ENCODE measurements at places on chromosomes 1 and 21.

- DNase-seq: no peak
These were observed 5.4 kb upstream of the PGBD5 start for GRCh38 chr1:230431527-230431926.

GRCh38 chr21:18468790-18469189 lies 65.2 kb upstream of the TMPRSS15 start:
- DNase-seq: no peak

GRCh38 chr1:226497991-226498639 lies 50.4 kb upstream of the STUM start:
- DNase-seq: no peak

GRCh38 chr1:236289492-236290131 lies 7.9 kb upstream of the ERO1B start:
- no peak for DNase-seq

DNA sequence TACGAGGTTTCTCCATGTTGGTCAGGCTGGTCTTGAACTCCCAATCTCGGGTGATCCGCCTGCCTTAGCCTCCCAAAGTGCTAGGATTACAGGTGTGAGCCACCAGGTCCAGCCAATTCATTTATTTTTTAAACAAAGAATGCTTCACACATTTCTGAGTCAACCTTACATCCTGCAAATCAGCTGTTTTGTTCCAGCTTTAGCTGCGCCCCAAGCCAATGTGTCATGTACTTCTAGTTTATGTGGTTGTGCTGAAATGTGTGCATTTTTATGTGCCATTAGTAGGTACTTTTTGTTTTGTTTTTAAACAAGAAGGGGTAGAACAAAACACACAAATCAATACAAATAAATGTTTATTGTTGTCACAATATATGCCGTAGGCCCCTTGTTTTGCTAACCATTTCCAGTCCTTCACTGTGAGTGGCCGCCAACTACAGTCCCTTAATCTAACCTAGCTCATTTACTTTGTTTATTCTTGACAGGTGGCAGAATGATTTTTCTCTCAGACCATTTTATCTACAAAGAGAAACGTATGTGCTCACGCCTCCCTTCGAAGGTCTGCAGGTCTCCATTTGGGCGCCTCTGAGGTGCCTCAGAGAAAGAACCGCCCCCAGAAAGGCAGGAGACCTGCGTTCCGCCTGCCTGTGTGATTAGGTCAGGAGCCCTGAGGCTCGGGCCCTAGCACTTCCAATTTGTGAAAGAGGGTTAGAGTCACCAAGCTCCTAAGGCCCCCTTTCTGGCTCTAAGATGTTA lies 2.8 kb upstream of the CASQ2 start:
- DNase-seq: no peak

DNA sequence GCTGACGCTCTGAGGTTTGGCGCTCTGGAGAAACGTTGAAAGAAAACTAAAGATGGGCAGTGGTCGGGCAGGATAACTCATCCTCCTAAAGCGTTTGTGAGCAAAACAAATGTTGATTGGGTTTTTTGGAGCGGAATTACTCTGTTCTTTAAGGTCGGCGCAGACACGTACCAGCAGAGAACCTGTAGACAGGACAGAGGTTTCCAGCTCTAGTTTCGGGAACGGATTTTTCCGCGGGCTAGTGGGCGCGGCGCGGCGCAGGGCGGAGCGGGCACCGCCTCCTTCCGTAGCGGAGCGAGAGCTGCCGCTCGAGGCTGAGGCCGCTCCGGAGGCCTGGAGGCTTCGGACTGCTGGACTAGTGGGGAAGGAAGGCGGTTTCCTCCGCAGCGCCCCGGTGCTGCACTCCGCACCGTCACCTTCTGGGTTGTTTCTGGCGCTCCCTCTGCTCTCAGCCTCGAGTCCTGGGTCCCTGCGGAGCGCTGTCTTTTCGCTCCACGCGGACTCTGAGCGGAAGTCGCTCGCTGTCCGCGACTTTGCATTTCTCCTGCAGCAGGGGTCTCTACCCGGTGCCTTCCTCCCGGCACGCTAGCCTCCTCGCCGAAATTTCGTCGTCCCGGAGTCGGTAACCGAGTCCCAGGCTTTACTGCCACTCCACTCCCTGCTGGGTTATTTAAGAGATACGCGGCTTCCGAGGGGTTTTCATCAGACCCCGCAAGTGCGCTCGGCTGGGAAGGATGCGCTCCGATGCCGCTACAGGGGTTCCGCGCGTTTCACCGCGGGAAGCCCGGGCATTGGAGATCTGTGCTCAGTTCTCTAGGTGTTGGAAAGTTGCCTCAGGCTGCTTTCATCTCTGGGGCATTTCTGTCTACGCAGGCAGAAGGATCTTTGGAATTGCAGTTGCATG lies 7.0 kb downstream of the FOXD2 start:
- no peak for DNase-seq

DNA sequence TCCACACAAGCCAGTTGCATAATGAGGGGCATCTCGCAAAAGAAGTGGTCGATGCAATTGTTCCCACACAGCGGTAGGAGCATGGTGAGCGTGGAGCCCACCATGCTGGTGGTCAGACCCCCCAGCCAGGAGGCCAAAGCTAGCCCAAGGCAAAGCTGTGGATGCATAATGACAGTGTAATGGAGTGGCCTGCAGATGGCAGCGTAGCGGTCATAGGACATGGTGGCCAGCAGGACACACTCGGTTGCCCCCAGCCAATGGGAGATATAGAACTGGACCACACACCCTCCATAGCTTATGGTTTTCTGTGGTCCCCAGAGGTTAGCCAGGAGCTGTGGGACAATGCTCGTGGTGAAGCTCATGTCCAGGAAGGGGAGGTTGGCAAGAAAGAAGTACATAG lies 4.3 kb downstream of the OR2C3 start:
- DNase-seq: no peak

GRCh38 chr1:163770265-163770664 lies 448.5 kb downstream of the NUF2 start:
- no peak for DNase-seq

- DNase-seq: no peak
These were observed 13.6 kb downstream of the ZYG11B start for GRCh38 chr1:52739699-52740467.

GRCh38 chr1:40257313-40257687 lies 736 bp upstream of the ZMPSTE24 start:
- no peak for DNase-seq

DNA sequence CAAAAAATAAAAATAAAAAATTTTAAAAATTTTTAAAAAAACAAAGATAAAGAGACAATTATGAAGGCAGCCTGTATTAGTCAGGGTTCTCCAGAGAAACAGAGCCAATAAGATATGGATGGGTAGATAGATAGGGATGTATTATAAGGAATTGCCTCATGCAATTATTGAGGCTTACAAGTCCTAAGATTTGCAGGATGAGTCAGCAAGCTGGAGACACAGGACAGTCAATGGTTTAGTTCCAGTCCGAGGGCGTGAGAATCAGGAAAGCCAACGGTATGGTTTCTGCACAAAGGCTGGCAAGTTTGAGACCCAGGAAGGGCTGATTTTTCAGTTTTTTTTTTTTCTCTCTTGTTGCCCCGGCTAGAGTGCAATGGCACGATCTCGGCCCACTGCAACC lies 24.1 kb upstream of the EIF4G3 start:
- DNase-seq: no peak

GRCh38 chr1:203655671-203656070 lies 29.0 kb downstream of the ATP2B4 start:
- DNase-seq: no peak

- no peak for DNase-seq
These were observed 59.4 kb upstream of the DUSP10 start for GRCh38 chr1:221801251-221801661.

- no peak for DNase-seq
These were observed 115.9 kb downstream of the HIVEP3 start for GRCh38 chr1:41802532-41803501.

- DNase-seq: no peak
These were observed 25.2 kb upstream of the PCBP3 start for GRCh38 chr21:45618287-45618686.

DNA sequence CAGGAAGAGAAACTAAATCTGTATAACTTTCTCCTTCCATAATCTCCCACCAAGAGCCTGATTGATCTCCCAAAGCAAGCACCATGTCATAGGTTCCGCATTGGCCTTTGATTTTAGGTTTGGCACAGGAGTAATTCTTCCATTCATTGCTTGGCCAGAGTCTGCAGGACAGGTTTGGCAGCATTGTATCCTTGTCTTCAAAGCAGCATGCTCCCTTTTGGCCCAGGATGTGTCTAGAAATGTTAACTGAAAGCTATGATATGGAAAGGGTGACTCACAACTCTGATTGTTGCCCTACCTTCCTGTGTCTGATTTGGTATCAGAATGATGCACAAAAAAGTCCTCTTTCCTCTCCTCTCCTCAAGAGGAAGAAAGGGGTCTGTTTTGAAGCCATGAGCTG lies 824.3 kb upstream of the PRMT6 start:
- no peak for DNase-seq

- DNase-seq: no peak
These were observed 12.3 kb upstream of the PHC2 start for GRCh38 chr1:33443080-33443704.

DNA sequence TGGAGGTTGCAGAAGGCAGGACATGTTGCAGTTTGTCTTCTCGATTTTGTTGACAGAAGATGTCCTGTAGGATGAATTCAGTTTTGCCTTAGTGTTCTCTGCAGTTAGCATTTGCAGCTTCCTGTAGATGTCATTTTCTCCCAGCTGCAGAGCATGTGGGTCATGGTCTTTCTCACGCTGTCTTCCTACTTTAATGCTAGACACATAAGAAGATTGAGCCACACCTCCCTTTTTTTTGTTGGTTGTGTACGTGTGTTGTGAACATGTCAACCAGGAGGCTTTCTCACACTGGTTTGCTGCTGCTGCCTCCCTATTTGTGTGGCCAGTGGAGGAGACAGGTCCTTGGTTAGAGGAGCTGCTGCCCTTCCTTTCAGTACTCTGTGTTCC lies 110.7 kb downstream of the VPS13D start:
- DNase-seq: no peak

DNA sequence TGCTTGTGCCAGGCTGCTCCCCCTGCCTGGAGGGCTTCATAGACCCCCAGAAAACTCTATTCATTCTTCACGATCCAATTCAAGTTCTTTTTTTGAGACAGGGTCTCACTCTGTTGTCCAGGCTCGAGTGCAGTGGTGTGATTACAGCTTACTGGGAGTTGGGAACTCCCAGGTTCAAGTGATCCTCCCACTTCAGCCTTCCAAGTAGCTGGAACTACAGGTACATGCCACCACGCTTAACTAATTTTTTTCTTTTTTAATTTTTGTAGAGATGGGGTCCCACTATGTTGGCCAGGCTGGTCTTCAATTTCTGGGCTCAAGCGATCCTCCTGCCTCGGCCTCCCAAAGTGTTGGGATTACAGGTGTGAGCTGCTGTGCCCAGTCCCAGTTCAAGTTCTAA lies 4.3 kb downstream of the STK40 start:
- DNase-seq: no peak

DNA sequence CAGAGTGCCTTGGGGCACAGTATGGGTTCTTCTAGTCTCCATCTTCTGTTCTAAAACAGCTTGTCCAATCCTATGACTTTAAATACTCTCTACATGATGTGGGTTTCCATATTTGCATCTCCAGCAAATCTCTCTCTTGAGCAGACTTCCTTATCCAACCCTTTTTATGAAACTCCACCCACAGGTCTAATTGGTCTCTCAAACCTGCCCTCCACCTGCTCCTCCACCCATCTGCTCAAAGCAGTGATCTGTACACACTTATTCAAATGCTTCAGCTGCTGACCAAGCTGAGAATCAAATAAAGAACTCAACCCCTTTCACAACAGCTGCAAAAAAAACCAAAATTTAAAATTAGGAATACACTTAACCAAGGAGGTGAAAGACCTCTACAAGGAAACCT lies 11.5 kb downstream of the MCOLN2 start:
- DNase-seq: no peak

DNA sequence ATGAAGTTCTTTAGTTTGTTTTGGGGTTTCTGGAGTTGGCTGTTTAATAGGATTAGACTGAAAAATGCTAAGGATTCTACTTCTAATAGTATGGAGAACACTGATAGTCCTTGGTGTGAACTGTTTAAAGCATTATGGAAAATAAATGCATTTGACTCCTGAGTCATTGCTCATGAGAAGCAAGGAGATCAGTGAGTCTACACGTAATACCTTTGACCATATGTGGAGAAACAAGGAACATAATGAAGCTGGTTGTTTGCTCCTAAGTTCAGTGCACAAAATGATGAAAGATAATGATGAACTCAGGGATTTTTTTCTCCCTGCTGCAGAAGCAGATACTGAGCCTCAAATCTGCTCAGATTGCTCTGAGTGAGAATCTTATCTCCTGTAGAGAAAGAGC lies 158.9 kb upstream of the COL11A1 start:
- no peak for DNase-seq

GRCh38 chr1:36805979-36806640 lies 228.2 kb downstream of the GRIK3 start:
- DNase-seq: no peak

GRCh38 chr1:17438318-17439249 lies 893 bp downstream of the RCC2 start:
- peak; percentile 72 for DNase-seq

- DNase-seq: no peak
These were observed 15.2 kb upstream of the AGO3 start for GRCh38 chr1:35915693-35916092.

GRCh38 chr1:186983327-186983726 lies 154.6 kb downstream of the PLA2G4A start:
- DNase-seq: no peak

GRCh38 chr1:214124281-214124805 lies 136.6 kb downstream of the PROX1 start:
- DNase-seq: no peak

DNA sequence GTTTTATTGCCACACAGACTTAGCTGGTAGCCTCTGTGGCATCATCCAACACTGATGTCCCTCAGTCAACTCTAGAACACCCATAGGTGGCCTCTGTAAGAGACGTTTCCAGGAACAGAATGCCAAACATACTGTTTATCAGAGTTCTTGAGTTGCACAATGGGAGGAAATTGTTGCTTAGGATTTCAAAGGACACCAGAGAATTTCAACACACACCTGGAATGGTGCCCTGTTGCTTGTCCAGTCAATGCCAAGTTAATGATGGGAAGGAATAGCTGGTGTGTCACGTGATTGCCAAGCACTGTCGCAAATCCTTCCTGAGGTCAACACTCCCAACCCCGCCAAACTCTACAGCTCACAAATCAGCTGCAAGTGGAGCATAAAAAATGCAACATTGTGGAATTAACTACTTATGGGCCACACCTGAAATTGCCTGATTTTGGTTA lies 28.6 kb upstream of the DUSP23 start:
- DNase-seq: no peak

GRCh38 chr1:167289966-167290365 lies 69.3 kb downstream of the POU2F1 start:
- no peak for DNase-seq

All from GM10248 (cell line).